ENCODE measurements at places on chromosomes 5 and 9.

DNA sequence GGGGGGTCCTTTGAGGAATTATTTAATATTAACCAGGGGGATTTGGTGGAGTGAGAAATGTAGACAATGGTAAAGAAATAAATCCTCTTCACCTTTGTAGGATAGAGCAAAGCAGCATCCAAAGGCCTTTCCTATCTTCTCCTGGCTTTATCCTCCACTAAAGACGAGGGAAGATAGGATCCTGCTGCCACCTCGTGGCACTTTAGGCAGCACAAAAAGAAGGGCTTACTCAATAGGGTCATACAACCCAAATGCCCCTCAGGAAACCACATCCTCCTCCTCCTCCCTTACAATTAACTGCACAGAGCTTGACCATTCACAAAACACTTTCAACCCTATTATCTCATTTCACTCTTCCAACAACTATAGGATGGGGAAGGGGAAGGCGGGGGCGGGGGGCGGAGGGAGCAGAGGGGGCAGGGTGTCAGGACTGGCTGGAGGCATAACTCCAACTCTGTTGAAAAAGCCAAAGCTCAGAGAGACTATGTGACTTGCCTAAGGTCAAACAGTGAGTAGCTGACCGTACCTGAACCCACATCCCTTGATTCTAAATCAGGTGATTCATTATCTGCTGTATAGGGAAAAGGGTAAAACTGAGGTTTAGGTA lies 45.4 kb upstream of the MYOT start:
- DNase-seq: no peak

DNA sequence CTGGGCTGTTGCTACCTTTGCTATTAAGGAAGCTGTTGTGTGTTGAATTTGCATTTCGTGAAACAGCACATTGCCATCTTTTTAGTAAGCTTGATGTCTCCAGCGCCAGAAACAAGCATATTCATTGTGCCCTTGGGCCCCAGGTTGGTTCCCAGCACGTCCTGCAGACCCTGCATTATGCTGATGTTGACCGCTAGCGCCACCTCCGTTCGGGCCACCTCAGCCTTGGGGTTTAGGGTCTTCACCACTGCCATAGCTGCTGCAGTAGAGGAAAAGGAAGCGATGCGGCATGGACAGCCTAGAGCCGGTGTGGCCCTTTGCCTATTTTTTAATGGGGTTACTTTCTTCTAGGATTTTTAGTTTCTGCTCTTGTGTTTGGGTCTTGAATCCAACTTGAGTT lies 23.8 kb upstream of the OTULIN start:
- no peak for DNase-seq

GRCh38 chr5:124054564-124054963 lies 542.6 kb downstream of the CSNK1G3 start:
- no peak for DNase-seq

DNA sequence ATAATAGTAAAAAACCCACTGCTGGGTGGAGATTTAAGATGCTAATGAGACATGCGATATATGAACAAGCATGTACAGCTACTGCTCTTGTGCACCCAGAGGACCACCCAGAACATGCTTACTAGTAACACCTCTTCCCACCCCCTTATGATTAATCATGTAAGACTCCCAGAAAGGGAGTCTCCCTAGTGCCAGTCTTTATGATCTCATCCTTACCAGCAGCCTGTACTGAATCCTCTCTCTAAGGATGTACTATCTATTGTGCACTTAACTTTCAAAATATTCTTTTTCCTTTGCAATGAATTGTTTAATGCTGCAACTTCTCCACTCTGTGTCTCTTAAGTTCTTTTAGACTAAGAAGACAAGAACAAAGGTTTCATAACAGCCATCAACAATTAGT lies 9.1 kb upstream of the MAT2B start:
- no peak for DNase-seq

GRCh38 chr9:3526997-3527940 lies 1.5 kb upstream of the RFX3 start:
- peak; percentile 34 for DNase-seq

DNA sequence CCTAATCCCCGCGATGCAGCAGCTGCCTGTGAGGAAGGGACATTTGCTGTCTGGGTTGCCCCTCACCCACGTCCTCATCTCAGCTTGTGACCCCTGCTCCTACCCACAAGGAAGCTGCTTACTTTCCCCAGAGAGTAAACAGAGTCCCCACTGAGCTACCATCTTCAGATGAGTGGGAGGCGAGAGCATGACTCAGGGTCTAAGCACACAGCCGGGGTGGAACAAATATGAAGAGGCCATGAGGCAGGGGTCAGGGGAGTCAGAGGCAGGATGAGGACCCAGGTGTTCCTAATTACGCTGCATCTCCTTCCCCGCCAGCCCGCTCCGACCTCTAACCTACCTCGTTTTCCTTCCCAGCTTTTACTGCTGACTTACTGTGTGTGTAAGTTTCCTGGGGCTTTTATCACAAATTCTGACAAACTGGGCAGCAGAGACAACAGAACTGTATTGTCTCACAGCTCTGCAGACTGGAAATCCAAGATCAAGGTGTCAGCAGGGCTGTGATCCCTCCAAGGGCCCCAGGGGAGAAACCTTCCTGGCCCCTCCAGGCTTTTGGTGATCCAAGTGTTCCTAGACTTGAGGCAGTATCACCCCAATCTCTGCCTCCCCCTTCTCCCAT lies 94.0 kb upstream of the DNAH5 start:
- DNase-seq: no peak

GRCh38 chr5:11955331-11955730 lies 51.1 kb upstream of the CTNND2 start:
- DNase-seq: no peak

DNA sequence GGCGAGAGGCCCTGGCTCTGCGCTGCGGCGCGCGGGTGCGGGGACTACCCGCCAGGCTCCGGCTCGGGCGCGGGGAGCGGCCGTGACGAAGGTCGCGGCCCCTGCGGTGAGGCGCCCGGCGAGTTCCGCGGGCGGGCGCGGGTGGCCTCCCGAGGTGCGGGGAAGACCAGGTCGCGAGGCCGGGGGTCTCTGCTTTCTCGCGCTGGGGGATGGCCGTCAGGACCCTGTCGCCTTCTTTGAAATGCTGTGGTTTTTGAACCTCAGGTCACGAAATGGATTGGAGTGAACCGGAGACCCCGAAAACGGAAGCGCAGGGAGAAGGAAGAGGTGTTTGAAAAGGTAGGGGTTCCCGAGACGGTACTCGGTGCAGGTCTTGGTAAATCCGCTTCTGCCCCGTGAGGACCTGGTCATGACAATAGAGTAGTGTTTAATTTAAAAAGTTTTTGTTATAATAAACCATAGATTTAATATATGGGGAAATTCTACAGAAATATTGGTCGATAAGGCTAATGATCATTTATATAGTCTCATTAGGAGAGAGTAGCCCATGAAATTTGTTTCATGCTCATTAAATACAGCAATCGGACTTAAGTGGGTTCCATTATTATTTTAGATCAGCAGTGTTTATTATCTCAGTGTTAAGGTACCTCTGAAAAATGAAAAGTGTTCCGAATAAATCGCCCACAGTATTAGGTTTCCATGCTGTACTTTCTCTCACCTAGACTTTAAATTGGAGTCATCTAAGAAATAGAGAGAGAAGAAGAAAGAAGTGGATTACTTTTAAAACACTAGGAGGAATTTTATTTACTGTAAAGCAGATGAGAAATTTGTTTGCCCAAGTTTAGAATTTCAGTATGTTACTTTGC lies 279.0 kb downstream of the AOPEP start:
- no peak for DNase-seq

DNA sequence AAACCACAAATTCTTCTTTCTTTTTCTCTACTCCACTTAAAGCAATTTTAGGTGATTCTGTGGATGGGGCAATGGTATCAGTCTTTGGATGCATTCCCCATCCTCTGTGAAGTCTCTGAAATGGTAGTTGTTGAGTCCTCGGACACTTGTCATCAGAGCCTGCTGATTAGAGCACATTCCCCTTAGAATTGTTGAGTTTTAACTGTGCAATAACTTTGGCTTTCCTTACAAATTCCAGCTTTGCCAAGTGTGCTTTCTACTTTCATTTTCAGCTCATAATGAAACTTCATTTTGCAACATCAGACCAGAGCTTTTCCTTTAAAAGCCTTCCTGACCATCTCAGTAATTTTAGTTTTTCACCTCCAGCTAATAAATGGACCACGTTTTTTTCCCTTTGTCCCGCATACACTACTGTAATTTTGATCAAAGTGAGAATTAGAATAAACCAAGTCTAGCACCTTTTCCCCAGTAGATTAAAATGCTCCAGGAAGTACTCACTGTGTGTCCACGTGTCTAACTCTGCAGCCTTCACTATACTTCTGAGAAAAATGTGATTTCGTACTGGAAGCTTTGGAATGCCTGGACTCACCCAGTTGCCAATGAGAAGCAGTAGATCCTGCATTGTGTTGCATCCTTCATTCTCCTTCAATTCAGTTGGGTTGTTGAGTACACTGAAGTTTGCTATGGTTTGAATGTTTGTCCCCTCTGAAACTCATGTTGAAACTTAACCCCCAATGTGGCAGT lies 135.6 kb downstream of the NTRK2 start:
- no peak for DNase-seq

DNA sequence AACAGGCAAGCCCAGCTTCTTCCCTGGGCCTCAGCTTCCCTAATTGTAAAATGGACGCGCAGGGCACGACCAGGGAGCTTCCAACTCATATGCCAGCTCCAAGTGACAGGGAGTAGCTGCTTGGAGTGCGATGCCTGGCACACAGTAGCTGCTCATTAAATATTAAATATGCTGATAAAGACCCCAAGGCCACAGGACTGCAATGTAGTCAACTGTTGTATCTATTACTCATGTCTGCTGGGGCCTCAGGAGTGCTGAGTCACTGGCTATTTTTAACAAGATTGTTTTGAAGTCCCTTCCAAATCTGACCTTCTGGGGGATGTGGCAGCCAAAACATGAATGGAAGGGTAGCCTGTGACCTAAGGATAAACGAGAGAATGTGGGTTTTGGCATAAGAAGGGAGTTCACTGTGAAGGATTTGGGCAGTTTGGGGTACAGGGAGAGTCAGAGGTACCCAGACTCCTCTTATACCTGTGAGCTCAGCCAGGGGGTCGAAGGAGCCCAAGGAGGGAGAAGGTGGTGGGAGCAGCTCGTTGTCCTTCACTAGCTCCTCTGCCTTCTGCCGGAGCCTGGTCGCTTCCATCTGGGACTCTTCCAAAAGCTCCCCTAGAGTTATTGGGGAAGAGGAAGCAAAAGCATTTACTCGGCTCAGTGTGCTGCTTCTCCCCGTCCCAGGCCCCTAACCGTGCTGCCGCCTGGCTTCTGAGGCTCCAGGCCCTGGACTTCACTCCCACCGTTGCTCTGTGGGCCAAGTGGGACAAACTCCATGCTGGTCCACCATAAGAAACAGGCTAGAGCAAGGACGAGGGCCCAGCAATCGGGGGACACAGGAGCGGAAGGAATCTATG lies 17.5 kb downstream of the TNIP1 start:
- no peak for DNase-seq

Data from activated T-cell treated with anti-CD3 and anti-CD28 coated beads, Interleukin-2, amount 50 U/mL, for 48 hours (primary cell).